ENCODE measurements at places on chromosomes 1 and 21.

DNA sequence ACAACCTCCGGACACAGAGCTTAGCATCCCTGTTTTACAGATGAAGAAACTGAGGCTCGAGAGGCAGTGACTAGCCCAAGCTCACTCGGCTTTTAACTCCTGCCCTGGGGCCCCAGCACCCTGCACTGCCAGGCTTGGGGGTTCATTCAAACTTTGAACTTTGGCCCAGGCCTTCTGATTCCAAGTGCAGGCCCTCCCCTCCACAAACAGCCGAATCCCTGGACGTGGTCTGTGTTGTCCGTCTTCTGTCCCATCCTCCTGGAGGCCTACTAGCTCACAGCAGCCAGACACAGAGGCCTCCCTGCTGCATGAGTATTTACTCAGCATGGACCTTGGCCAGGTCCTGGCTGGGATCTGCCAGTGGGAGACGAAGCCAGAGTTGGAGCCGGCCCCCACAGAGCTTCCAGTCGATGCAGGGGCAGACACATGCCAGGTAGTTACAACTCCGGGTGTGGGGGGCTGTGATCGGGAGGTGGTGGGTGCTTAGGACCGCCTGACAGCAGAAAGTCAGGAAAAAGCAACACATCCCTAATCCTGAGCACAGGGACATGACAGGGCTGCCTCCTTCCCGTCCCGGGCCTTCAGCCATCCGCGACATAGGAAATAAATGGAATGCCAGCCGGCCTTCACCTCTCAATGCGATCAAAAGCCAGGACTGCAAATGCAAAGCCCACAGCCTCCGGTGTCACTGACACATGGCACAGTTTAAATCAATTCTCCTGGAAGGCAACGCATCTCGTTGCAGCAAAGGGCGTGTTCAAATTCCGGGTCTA is 7.4 kb downstream of the IFFO2 start:
- DNase-seq, result peak; percentile 44

- no peak for DNase-seq
Measured at GRCh38 chr1:30778979-30779293, 21.4 kb upstream of the LAPTM5 start.

DNA sequence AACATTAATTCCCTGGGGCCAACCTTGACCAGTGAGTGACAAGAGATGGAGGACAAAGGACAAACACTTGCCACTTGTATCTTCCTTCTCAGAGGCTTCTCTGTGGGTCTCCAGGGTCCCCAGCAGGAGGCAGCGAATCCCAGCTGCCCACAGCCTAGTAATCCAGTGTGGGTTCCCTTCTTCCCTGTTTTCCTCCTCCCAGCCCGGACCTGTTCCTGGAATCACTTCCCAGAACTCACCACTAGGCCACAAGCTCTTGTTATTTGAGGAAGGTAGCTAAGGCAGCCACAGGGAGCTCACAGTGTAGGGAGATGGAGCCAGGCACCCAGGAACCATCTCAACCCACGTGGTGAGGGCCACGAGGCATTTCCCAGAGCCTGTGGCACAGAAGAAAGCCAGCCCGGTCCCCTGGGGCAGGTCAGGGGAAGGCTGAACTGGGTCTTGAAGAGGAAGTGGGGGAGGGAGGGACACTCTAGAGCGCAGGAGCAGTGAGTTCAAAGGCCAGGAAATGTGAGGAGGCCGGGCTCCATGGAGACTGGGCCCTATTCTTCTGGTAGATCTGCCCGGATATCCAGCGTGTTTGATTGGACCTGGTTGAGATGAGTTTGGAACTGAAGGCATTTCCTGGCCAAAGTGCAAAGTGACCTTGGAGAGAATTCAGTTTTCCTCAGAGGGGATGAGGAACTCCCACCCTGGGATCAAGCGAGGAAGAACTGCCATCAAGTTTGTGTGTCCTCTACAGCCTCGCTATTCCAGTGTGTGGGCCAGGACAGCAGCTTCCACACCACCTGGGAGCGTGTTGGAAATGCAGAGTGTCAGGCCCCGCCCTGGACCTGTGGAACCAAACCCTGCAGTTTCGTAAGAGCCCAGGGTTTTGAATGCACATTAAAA is 20.3 kb upstream of the C2CD2 start:
- no peak for DNase-seq

GRCh38 chr1:154751690-154752089 is 118.4 kb downstream of the KCNN3 start:
- no peak for DNase-seq

DNA sequence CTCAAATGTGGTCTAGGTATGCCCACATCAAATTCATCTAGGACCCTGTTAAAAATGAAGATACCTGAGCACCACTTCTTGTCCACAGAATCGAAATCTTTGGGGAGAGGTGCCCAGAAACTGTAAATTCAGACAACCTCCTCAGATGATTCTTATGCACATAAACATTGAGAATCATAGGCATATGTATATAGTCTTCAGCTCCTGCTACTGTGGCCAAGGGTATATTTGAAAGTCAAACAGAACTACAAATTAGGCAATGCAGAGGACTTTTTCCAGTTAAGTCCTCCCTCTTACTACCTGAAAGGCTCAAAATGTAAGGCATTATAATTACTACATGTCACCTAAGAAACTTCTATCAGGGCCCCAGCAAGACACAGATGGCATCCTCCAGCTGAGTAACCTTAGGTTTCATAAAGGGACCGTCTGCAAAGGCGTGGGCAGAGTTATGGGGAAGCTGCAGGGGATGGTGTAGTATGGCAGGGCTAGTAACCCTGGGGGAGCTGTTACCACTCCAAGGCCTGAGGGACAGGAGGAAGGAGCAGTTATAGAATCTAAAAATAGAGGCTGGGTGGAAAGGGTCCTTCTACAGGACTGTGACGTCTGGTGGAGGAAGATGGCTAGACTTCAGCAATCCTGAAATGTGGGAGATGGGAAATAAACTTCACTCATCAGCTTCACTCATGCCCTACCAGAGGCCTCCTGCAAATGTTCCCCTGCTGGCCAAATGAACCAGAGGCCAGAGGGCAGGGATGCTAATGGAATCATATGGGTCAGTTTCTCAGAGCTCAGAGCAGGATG is 46.3 kb downstream of the DAB1 start:
- no peak for DNase-seq

- DNase-seq, result no peak
Measured at GRCh38 chr1:154775621-154776605, 94.2 kb downstream of the KCNN3 start.

DNA sequence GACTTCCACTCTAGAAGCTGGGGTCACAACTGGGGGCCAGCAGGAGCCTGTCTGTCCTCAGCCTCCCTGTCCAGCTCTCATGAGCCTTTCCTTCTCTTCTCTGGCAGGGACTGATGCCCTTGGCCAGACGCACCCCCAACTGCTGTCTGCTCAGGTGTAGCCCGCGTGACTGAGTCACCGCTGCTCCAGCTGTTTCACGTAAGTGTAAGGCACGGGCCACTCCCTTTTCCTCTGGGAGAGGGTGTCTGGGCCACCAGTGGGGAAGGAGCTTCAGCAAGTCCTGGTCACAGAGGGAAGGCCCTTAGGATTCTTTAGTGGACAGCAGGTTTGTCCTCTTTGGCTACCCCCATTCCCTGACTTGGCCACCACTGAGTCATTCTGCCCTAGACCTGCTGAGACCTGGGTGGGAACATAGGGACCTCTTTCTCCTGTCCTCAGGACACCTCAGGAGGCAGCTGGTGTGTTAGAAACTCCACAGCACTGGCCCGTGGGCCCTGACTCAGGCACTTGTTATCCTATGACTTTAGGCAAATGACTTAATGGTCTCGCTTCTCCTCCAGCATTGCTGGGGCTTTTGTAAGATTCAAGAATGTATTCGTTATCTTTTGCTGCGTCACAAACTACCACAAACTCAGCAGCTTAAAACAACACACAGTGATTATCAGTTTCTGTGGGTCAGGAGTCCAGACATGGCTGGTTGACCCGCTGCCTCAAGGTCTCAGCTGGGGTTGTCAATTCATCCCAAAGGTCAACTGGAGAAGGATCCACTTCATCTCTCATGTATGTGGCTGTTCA is 64.8 kb downstream of the FAM163A start:
- no peak for DNase-seq

DNA sequence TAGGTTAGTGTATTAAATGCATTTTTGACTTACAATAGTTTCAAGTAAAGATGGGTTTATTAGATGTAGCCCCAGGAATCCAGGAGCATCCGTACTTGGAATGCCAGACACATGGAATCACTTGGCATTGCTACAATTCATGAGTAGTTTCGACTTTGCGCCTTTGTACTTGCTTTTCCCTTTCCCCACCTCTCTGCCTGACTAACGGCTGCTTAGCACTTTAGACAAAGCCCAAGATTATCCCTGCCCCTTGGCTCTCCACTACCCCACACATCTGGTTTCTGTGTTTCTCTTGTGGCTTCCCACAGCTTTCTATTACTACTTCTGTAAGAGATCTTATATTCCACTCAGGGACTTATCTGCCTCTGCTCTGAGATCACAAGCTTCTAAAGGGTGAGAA is 397.7 kb upstream of the POU3F1 start:
- peak; percentile 87 for DNase-seq

- no peak for DNase-seq
Measured at GRCh38 chr21:36706482-36706852, 7.6 kb downstream of the SIM2 start.

DNA sequence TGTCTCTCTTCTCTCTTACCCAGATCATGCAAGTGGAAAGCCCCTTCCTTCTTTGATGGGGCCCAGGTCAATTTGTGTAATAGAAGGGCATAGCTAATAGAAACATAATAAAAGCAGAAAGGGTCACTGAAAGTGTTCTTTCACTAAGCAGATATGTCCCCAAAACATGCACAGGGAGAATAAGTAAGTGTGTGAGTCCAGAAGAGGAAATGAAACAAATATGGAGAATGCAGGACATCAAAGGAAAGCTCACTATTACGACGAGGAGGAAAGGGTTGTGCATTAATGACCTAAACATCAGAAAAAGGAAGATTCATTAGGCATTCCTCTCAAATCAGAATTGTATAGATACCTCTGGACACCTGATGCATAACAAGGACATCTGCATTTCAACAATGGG is 81.4 kb upstream of the SMYD2 start:
- DNase-seq, result no peak

DNA sequence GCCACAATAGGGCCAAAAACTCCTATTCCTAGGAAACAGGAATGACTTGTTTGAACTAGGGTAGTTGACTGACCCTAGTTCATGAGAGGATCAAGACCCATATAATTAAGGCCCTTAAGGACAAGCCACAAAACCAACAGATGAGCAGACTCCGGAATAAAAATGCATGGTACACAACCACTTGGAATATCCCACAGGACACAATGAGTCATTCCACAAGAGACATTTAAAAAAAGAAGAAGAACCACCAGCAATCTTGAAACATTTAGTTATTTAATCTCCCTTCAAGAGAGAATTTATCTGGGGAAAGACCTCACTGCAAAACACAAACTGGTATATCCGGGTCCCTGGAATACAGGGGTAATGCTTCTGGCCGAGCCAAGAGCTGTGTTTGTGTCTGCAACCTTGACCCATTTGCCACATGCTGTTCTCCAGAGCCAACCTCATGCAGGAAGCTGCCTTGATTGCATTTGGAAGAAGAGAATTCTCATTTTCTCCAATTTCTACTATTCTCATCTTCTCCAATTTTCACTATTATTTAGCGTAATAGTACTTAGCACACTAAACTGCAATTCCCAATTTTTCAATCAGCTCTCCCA is 135.5 kb downstream of the TGFBR3 start:
- no peak for DNase-seq

DNA sequence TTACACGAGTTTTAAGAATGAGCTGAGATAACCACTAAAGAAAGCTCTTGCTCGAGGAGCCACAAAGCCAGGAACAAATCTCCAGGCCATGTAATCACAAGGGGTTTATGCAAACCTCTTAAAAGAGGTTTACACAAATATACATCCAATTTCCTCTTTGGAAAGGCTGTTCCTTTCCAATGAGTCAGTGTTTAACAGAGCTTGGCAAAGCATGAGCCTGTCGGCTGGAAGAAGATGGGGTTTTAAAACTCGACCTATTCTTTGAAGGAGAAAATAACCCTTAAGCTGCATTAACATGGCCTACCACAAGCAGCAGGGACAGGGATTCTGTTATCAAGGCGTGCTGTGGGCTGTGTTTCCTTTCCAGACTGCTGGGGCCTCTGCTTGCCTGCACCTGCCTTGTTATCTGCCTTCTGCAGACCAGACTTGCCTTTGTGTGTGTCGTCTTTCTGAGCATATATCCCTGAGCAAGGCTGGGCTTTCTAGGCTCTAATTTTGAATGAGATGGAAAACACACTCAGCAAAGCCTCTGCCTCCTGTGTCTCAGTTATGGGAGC is 40.6 kb upstream of the CYP2J2 start:
- DNase-seq, result peak; percentile 37

GRCh38 chr1:6824665-6825368 is 39.6 kb downstream of the CAMTA1 start:
- no peak for DNase-seq

DNA sequence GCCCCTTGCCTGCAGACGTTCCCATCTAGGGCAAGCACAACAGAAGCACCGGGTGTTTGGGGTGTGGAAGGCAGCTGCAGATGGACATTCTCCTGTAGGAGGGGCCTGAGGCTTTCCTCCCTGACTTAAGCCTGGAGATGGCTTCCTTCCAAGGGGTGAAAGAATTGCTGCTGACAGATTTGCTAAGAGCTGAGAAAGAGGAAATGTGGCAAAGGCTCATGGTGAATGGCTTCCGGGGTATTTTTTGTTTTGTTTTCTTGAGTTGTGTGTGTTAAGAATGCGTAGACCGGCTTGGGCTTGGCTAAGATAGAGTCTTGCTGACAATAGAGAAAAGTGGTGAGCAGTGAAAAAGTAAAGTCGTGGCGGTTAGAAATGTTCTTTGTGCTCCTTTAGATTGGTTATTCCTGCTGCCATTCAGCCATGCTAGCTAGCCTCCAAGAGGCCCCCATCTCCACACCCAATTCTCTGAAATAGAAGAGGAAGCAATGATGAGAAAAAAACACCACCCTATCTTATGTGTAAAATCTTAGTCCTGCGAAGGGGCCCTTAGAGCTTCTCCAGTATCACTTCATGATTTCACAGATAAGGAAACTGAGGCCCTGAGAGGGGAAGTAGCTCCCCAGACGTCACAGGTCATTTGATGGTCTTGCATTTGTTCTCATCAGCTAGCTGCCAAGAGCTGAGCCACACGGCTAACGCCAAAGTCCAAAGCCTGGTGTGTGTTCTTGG is 36.9 kb downstream of the EIF2D start:
- peak; percentile 59 for DNase-seq
